ENCODE measurements at places on chromosomes 7 and 10. TPM values are rescaled to one million over a fixed set of nuclear protein-coding genes. Genes with fewer than 3 reads are reported as not detected.

HHEX gene
- total RNA-seq, result 3.5 TPM

TES gene
- 321 TPM for total RNA-seq

GNAT3 gene
- not detected for total RNA-seq

FKBP6 gene
- not detected for total RNA-seq

UCN3 gene
- total RNA-seq, result not detected

PRLHR gene
- 0.49 TPM for total RNA-seq

HOGA1 gene
- total RNA-seq, result 0.71 TPM

SLC39A12 gene
- total RNA-seq, result 0.14 TPM

CASTOR2 gene
- 23.3 TPM for total RNA-seq

TUBGCP2 gene
- 33.2 TPM for total RNA-seq

ATRNL1 gene
- total RNA-seq, result 8.3 TPM

SLC16A9 gene
- 0.54 TPM for total RNA-seq

FAM13C gene
- total RNA-seq, result 13.8 TPM

PLCE1 gene
- 6.9 TPM for total RNA-seq

ST8SIA6 gene
- total RNA-seq, result 2.6 TPM

FRMD4A gene
- 27.8 TPM for total RNA-seq

HGF gene
- total RNA-seq, result 5.6 TPM

ARPC1B gene
- total RNA-seq, result 78.2 TPM

IKZF1 gene
- 5.5 TPM for total RNA-seq

EVX1 gene
- not detected for total RNA-seq

FAM180A gene
- total RNA-seq, result 8.9 TPM

GDF2 gene
- not detected for total RNA-seq

SVIL gene
- 669 TPM for total RNA-seq

PON1 gene
- not detected for total RNA-seq

GNG11 gene
- 26.8 TPM for total RNA-seq

GPR37 gene
- total RNA-seq, result 1.4 TPM

CCDC146 gene
- 18.4 TPM for total RNA-seq

PDK4 gene
- total RNA-seq, result 254 TPM

TMEM176A gene
- total RNA-seq, result 20.4 TPM

SPAG6 gene
- not detected for total RNA-seq

OPN4 gene
- total RNA-seq, result not detected

ELMO1 gene
- total RNA-seq, result 42.9 TPM

H2BK1 gene
- not detected for total RNA-seq

Measured in sigmoid colon (tissue), 7 donors.